ENCODE measurements at places on chromosomes 13 and 19.

DNA sequence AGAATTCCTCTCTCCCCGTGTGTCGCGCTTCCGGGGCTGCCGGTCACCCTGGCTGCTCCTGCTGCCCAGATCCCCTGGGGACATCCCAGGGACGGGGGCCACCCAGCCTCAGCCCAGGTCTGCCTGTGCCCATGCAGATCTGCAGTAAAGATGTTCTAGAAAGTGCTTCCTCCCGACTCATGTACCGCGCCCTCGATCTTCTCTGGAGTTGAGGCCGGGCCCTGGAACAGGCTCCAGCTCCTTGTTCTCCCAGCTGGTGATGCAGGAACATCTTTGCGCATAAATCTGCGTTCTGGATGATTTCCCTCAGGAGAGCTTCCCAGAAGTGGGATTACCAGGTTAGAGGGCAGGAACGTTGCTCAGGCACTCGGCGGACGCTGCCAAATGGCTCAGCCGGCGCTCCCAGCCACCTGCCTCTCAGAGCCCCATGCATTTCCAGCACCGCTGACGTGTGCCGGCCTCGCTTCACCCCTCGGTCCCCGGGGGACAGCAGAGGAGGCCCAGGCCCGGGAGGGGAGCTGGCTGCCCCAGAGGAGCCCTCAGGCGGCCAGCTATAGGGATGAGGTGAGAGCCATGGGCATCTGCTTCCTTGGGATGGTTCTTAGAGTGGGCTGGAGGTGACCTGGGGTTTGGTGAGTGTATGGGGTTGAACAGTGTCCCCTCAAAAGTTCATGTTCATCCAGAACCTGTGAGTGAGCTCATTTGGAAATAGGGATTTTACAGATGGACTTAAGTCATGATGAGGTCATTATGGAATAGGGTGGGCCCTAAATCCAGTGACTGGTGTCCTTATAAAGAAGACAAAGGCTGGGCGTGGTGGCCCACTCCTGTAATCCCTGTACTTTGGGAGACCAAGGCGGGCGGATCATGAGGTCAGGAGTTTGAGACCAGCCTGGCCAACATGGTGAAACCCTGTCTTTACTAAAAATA is 42.6 kb downstream of the CRTC1 start:
- DNase-seq, result no peak

DNA sequence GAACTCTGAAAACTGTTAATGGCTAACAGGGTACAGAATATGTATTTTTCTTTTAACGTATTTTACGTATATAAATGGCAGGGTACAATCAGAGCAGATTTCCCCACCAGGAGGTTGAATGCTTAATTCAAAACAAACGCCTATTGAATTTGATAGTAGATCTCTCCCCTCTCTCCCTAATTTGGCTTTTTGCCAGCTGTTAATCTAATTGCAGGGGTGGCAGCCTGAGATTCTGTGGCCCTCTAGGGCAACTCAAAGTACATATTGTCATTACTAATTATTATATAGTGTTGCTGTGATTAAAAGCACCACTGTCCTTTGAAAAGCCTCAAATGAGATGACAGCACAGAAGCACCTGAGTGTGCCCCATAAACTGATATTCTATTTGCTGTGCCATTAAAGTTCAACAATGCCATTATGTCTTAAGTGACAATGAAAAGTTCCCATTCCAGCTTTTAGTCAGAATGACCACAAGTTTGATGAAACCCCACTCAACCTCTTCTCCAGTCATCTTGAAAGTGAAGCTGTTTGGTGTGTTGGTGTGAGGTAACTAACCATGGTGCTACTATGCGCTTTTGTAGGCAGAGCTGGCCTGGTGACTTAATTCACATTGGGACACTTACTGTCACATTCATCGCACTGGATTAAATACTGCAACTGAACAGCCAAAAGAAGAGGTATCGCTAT is 351.4 kb downstream of the KCNRG start:
- DNase-seq, result no peak

GRCh38 chr13:99967869-99968520 is 3.6 kb downstream of the ZIC5 start:
- no peak for DNase-seq

DNA sequence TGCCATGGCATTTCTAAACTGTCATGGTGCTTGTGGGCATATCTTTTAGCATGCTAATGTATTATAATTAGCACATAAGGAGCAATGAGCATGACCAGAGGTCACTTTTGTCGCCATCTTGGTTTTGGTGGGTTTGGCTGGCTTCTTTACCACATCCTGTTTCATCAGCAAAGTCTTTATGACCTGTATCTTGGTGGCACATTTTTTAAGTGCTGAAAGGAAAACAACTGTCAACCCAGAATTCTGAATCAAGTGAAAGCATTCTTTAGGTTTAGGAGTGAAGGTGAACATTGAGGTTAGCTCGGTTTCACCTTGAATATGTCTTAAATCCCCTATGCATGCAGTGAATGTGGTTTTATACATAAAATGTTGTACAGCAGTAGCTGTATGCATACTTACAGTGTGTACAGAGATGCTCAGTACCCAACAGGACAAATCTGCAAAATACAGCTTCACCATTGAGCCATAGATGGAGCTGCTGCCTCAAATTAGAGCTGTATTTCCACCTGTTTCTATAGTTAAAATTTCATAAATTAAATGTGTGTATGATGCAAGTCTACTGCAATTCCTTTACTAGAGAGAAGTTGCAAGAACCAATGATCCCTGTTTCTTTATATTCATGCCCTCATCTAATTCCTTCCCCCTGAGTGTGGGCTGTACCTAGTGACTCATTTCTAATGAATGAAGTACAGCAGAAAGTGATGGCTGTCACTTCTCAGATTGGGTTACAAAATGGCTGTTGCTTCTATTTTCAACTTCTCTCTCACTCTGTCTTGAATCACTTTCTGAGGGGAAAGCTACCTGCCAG is 25.2 kb upstream of the IGSF23 start:
- no peak for DNase-seq

GRCh38 chr13:73216381-73216831 is 157.6 kb downstream of the KLF5 start:
- no peak for DNase-seq

- no peak for DNase-seq
Observed at GRCh38 chr19:33953023-33953422, 156.4 kb downstream of the KCTD15 start.

DNA sequence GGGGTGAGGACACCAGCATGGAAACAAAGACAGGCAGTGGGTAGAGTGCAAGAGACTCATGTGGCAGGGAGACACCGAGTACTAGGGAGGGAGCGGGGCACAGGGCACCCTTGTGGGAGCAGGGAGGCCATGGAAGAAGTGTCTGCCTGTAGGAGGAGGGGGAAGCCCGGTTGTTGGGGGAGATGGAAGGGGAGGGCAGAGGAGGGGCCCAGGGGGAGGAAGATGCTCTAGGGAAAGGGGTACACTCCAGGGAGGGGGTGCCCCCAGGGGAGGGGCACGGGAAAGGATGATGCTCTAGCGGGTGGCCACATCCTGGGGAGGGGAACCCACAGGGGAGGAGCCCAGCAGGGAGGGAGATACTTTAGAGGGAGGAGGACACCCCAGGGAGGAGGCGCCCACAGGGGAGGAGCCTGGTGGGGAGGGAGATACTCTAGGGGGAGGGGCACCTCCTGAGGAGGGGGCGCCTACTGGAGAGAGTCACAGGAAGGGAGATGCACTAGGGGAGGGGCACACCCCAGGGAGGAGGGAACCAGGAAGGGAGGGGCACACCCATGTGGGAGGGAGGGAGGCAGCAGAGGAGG is 24.9 kb downstream of the CPAMD8 start:
- DNase-seq, result no peak

DNA sequence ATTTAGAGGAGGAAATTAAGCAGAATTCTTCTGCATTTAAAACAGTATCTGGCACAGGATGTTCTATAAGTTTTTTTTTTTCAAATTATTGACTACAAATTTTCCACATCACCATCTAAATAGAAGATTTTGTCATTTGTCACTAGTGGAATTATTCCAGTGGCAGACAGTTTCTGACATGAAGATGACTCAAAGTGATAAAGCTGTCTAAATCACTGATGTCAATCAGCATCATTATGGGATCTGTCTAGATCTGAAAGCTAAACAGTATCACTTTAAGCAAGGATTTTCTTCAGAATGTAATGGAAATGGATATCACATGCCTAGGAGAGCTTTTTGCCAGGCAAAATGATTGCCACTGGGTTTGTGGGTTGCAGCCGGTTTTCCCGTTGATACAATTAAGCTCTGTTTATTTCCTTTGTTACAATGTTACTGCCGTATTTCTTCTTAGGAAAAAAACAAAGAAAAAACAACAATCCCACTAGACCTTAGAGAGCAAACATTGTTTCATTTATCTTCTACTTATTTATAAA is 1657.0 kb upstream of the PRR20A start:
- no peak for DNase-seq

GRCh38 chr13:41137241-41137640 is 4.6 kb upstream of the KBTBD6 start:
- no peak for DNase-seq
